ENCODE measurements at places on chromosomes 6 and 20.

DNA sequence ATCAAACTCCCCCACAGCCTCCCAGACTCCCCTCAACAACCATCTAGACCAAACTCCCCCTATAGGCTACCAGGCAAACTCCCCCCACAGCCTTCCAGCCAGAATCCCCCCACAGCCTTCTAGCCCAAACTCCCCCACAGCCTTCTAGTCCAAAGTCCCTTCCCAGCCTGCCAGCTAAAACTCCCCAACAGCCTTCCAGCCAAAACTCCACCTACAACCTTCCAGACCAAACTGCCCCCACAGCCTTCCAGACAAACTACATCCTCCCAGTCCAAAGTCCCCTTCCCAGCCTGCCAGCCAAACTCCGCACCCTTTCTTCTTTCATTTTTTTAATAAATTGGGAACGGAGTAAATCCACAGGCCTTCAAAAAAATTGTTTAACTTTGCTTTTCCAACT lies 37.4 kb upstream of the SYNDIG1 start:
- DNase-seq = peak; percentile 51

DNA sequence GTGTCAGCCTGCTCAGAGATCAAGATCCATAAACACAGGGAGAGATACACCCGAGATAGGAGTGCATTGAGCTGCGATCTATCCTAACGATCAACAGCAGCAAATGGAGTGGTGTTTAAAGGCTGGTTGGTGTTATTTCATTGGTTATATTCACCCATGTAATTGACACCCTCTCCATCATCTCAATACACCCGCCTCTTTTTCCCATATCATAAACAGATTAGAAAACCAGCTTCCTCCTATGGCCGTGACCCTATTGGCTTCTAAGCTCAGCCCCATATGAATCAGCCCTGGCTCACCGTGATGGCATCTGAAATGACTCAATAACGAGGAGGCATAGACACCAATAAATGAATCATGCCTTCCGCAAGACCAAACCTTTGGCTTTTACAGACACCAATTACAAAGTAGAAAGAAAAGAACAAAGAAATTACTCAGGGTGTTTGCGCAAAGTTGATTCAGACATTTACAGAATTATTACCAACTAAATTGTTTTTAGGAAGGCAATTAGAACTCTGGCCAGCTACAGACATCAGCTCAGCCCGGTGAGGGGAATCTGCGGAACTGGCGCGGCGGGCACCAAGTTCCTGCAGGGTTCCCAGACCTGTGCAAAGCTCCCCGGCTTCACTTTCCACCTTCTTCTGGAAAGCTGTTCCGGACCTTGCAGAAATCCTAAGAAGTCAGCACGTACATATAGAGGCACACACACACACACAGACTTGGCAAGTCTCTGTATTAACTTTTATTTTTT lies 11.5 kb downstream of the PMEPA1 start:
- no peak for DNase-seq

DNA sequence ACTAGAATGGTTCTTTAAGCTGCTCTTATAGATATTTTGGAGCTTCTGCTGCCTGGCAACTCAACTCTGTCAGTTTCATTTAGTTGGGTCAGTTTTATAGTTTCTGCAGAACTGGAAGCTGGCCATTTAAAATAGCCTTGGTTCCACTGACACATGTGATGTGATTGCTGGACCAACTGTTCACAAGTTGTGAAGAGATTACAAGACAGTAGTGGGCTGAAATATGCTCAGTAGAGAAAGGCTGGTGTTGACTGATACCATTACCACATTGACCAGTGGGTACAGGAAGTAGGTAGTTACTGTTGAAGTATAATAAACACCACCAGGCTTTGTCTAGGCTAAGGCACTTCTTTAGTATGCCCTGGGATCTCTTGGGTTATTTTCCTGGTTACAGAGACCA lies 39.0 kb downstream of the BCKDHB start:
- DNase-seq = no peak

GRCh38 chr6:154161689-154162088 lies 122.6 kb downstream of the OPRM1 start:
- no peak for DNase-seq

DNA sequence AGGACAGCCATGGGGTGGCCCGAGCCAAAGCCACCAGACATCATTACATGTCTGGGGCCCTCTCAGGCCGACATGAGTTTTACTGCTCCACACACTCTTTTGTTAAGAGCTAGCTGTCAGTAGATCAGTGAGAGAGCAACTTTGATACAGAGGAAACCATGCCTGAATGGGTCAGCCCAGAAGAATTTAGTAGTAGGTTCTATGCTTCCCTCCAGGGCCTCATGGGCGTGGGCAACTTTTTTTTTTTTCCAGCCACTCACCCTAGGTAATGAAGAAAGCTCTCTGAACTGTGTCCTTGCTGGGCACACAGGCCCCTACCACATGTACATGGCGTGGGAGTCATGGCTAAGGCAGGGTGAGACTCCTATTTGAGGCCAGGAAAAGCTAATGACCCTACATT lies 38.8 kb downstream of the HLA-F start:
- DNase-seq = no peak

GRCh38 chr6:145313041-145313855 lies 422.1 kb downstream of the EPM2A start:
- no peak for DNase-seq

- no peak for DNase-seq
These were observed 49.3 kb downstream of the EZR start for GRCh38 chr6:158769771-158770432.
